D721Med (cell line): ENCODE measurements at places on chromosomes 4 and X.

- no peak for DNase-seq
Observed at GRCh38 chr4:123952530-123953274, 556.1 kb downstream of the SPRY1 start.

DNA sequence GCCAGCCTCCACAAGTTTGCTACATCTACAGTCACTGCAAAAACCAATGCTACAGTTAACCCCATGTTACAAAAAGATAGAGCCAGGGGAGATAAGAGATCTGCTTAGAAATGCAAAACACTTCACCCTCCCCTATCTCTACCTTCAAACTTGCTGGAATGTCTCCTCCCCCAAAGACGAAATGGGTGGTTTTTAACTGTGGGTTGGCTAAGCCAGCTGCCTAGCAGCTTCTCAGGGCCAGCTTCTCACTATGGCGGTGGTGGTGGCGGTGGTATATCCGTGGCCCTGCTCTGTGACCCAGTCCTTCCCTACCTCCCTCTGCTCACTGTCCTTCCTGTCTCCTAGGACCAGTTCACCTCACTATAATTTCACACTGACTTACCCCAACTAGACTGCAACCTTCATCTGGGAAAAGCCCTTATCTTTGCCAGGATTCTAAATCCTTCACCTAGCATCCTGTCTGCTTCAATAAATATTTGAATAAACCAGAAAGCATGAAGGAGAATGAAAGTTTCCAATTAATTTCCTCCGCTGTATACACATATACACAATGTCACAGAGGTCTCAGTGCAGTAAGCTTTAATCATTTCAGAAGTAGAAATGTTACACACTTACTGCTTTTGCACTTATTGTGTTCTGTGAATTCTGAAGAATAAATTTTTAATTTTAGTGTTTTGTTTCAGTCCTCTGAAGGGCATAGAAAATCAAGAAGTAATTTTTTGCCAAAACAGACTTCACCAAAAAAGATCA, 46.3 kb downstream of the SH3KBP1 start:
- DNase-seq: no peak

- DNase-seq: no peak
Observed at GRCh38 chrX:21747558-21747957, 10.4 kb downstream of the SMPX start.

DNA sequence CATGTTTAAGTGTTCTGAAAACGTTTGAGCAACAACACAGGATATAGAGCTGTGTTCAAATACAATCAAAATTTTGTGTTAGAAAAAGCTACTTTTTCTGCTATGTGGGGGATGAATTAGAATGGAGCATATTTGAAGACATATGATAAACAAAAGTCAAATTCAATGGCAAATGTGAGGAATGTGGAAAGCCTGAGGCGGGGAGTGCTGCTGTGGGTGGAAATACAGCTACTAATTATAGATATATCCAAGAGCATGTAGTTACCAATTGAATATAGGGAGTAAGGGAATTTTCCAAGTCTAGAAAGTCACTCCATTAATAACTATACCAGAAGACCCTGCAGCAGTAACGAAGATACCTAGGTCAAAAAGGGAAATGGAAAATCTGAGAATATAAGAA, 2370.4 kb upstream of the TENM3 start:
- no peak for DNase-seq
